ENCODE measurements at places on chromosomes 7 and 10.

DNA sequence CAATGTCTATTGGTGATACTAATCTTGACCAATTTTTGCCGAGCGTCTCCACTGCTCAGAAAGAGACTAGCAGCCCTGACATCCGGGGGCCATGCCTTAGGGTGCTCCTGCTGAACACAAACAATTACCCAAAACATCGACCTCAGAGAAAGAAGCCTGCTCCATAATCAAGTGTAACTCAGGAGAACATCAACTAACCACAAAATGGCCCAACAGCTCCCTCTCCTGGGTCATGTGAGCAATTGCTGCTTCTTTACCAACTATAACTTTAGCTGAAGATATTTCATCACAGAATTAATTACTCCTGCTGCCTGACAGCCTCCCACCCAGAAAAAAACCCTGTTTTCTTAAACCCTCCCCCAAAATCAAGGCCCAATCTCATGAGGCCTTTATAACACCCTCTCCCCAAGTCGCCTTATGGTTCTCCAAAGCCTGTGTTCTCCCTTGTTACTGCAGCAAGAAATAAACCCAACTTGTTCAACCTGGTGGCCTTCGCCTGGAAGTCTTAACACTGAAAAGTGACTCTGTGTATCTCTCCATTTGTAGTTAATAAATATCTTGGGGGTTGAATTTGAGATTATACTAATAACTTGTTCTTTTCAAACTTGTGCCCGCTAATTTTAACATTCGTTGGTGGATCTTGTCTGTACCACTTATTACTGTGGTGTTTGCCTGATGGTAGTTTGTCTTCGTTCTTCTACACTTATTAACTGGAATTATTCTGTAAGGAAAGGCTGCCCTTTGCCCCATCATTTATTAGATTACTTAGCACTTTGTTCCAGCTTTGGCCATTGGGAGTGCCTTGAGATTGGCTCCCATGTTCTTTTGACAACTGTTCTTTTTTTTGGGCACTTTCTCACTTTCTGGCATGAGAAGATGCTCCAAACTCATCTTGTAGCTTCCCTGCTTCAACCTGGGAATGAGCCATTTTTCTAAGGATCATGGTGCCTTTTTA is 21.2 kb upstream of the RAMP3 start:
- H3K4me1 ChIP-seq: peaks cover 28% of the 10 kb centered on the region
- no peak overlapping the region for H3K4me3 ChIP-seq
- DNase-seq: peak; percentile 78

- H3K4me1 ChIP-seq: peaks cover 15% of the 10 kb centered on the region
- H3K4me3 ChIP-seq: no peak overlapping the region
- H3K27ac ChIP-seq: no peak overlapping the region
- H3K36me3 ChIP-seq: peaks cover 1% of the 10 kb centered on the region
- no peak for DNase-seq
- peaks cover 32% of the 10 kb centered on the region for H3K27me3 ChIP-seq
These were observed 73.4 kb upstream of the INSIG1 start for GRCh38 chr7:155224116-155224811.

DNA sequence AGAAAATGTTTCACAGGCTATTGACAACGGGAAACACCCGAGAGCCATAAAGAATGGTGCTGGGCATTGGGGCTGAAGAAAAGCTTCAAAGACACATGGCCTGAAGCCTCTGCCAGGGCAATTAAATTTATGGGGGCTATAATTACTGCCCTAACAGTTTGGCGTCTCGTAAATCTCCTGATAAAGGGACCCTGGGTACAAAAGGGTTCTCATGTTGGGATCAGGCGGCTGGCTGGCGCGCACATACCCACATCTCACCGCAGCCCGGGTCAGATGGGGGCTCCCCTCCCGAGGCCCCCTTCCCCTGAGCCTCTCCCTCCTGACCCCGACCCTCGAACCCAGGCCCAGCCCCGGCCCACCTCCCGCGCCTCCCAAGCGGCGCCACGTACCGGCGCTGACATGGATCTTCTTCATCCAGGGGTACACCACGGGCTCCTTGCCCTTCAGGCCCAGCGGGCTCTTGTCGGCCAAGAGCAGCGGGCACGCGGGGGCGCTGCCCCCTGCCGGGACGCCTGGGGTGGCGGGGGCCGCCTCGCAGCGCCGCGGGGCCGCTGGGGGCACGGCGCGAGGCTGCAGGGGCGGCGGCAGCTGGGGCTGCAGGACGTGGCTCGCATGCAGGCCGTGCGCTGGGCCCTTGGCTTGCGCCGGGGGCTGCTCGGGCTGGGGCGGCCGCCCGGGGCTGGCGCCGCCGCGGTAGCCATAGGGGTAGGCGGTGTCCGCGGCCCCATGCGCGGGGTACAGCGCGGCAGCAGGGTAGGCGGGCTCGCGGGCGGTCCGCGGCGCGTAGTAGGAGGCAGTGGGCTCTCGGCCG is 623 bp downstream of the HOXA4 start:
- DNase-seq: no peak
- peaks cover 20% of the 10 kb centered on the region for H3K4me1 ChIP-seq
- no peak overlapping the region for H3K27ac ChIP-seq

GRCh38 chr7:94657771-94658693 is 2.1 kb upstream of the SGCE start:
- peak overlapping the region; percentile 79 for H3K27ac ChIP-seq
- DNase-seq: peak; percentile 96
- peaks cover 24% of the 10 kb centered on the region for H3K27me3 ChIP-seq
- H3K36me3 ChIP-seq: no peaks in the 10 kb centered on the region
- peaks cover 26% of the 10 kb centered on the region for H3K4me1 ChIP-seq

GRCh38 chr10:89426230-89426868 is 12.0 kb downstream of the IFIT5 start:
- no peaks in the 10 kb centered on the region for H3K4me1 ChIP-seq
- H3K4me3 ChIP-seq: no peak overlapping the region
- no peak for DNase-seq
- H3K27me3 ChIP-seq: peaks cover 9% of the 10 kb centered on the region

- no peak for DNase-seq
- H3K4me3 ChIP-seq: no peak overlapping the region
- H3K4me1 ChIP-seq: peaks cover 18% of the 10 kb centered on the region
- H3K36me3 ChIP-seq: peaks cover 26% of the 10 kb centered on the region
These were observed 117.9 kb upstream of the DIP2C start for GRCh38 chr10:807163-807957.

GRCh38 chr7:43353902-43354301 is 229.0 kb upstream of the STK17A start:
- H3K27me3 ChIP-seq: peaks cover 37% of the 10 kb centered on the region
- H3K27ac ChIP-seq: no peak overlapping the region
- peaks cover 2% of the 10 kb centered on the region for H3K36me3 ChIP-seq
- no peak overlapping the region for H3K4me3 ChIP-seq

- no peak overlapping the region for H3K27ac ChIP-seq
- H3K27me3 ChIP-seq: no peaks in the 10 kb centered on the region
- DNase-seq: no peak
- H3K4me3 ChIP-seq: no peak overlapping the region
- H3K36me3 ChIP-seq: peaks cover 6% of the 10 kb centered on the region
- no peaks in the 10 kb centered on the region for H3K4me1 ChIP-seq
These were observed 71.5 kb downstream of the CLEC2L start for GRCh38 chr7:139594911-139595476.

DNA sequence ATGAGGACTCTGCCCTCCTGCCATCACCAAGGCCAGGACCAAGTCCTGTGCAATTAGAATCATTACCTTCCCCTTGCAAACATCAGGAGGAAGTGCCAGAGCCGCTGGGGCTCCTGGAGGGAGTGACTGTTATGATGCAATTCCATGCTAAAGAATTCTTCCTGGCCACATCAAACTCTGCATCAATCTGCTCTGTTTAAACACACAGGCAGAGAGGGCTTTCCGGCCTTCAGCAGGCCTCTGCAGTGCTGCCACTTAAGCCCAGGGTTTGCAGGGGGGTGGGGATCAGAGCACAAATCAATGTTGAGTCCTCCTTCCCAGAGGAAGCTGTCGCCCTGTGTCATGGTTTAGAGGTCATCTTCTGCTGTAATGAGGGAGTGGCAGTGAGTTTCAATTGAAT is 58.1 kb downstream of the CTBP2 start:
- no peak for DNase-seq
- H3K4me1 ChIP-seq: no peaks in the 10 kb centered on the region
- no peak overlapping the region for H3K27ac ChIP-seq
- H3K36me3 ChIP-seq: no peaks in the 10 kb centered on the region
- no peak overlapping the region for H3K4me3 ChIP-seq

DNA sequence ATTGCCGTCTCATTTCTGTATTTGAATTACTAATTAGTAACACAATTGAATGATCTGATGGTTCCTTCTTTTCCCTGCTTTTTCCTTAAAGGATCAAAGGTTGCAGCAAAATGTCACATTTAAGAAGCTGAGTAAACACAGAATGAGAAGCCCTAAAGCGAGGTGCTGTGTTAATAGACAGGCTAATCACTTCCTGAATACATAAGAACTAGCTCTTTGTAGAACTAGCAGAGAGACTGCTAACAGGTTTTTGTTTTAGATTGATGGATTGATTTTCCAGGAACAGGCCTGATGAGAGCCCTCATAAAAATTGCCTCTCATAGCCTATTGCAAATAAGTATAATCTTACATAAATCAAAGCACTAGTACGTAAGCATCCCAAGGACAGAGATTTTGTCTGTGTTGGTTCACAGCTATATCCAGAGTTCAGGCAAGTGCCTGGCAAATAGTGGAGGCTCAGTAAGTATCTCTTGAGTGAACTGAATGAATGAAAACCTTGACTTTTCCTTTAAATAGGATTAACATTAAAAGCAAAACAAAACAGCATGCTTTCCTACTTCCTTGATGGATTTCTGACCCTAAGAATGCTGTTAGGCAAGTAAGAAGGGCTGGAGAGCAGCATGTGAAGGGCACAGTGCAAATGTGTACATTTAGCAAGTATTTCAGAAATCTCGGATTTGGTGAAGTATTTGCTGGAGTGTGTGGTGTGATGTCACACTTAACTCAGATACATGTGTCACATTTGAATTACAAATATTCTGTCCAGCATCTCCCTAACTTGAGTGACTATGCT is 3.3 kb downstream of the TMEM229A start:
- H3K4me1 ChIP-seq: peaks cover 7% of the 10 kb centered on the region
- no peaks in the 10 kb centered on the region for H3K36me3 ChIP-seq
- no peak for DNase-seq
- no peak overlapping the region for H3K27ac ChIP-seq

- no peaks in the 10 kb centered on the region for H3K27me3 ChIP-seq
- H3K27ac ChIP-seq: no peak overlapping the region
- H3K36me3 ChIP-seq: no peaks in the 10 kb centered on the region
- H3K4me3 ChIP-seq: no peak overlapping the region
- H3K4me1 ChIP-seq: no peaks in the 10 kb centered on the region
These were observed 345.2 kb upstream of the SHH start for GRCh38 chr7:156157409-156158012.

Measured in activated CD8-positive, alpha-beta memory T cell treated with anti-CD3 and anti-CD28 coated beads, Interleukin-2, amount 10 ng/mL, durations not matched to agents 7 days and 5 days (primary cell).